ENCODE measurements at places on chromosomes 2 and 18.

- DNase-seq = no peak
These were observed 465.7 kb upstream of the NRP2 start for GRCh38 chr2:205216580-205216979.

GRCh38 chr18:21452276-21452780, 148.2 kb downstream of the ESCO1 start:
- DNase-seq = peak; percentile 20

- DNase-seq = no peak
These were observed 352.0 kb upstream of the SLC8A1 start for GRCh38 chr2:40803900-40804299.

GRCh38 chr2:16614314-16614860, 51.2 kb downstream of the CYRIA start:
- peak; percentile 17 for DNase-seq

DNA sequence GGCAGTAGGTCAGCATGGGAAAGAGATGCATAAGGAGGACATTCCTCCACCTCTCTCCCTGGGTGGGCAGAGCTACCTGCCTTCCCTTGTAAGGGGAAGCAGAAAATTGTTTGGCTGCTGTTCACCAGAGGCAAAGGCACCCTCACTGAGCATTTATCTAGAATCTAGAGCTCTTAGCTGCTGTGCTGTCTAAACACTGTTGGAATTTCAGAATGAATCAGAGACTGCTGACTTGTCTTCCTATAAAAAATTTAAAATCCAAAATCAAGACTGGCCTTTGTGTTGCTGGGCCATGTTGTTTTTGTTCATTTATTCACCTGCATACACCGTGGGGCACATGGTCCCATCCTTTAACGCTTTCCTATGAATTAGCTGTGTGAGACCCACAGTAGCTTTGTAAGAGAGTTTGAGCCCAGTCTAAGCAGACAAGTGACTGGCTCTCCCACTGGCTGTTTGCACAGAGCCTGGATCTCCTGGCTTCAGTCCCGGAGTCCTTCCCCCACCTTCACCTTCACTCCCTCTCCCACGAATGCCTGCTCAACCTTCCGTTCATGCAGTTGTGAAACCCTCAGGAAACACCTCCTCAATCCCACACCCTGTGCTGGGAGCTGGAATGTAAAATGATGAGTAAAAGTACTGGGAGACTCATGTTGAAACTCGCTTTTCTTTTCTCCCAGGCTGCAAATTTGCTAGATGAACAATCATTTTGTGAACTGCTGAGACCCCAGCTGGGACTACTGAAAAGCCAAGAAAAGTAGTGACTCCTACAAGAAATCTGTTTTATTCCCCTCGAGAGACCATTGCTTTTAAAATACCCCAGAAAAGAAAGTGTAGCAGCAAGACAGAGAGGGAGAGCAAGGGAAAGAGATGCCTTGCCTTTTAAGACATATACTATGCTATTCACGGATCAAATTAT, 76.2 kb downstream of the FAM168B start:
- no peak for DNase-seq

GRCh38 chr2:167783261-167784083, 463.9 kb downstream of the STK39 start:
- DNase-seq = no peak

DNA sequence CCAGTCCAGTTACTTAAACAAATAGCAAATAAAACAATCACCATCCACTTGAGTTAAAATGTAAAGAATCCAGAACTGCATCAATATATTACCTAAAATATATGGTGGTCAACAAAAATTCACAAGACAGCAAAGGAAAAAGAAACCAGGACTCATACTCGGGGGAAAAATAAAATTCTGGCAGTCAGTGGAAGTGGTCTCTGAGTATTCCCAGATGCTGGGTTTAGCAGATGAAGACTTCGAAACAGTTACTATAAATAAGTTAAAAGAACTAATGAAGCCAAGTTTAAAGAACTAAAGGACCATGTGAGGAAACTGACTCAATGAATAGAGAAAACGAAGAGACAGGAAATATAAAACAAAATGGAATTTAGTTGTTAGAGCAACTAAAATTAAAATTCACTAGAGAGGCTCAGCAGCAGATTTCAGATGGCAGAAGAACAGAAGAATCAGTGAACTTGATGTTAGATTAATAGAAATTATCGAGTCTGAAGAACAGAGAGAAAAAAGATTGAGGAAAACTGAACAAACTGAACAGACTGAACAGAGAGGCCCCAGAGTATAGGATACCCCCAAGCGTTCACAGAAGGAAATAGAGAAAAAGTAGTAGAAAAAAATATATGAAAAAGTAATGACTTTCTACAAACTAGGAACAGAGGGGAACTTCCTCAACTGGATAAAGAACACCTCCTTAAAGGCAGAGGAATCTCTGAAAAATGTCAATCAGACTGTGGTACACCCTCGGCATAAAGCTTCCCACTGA, 27.9 kb downstream of the MGAT4A start:
- peak; percentile 54 for DNase-seq
